Fibroblast of the aortic adventitia (primary cell): ENCODE measurements at places on chromosomes 16 and 17. TPM values are rescaled to one million over a fixed set of nuclear protein-coding genes. Genes with fewer than 3 reads are reported as not detected.
A peak's percentile ranks its signal among the peaks of the same experiment; 100 is the strongest.

Gene SCARF1
- total RNA-seq, result 0.90 and 1.3 TPM in 2 replicates

DNA sequence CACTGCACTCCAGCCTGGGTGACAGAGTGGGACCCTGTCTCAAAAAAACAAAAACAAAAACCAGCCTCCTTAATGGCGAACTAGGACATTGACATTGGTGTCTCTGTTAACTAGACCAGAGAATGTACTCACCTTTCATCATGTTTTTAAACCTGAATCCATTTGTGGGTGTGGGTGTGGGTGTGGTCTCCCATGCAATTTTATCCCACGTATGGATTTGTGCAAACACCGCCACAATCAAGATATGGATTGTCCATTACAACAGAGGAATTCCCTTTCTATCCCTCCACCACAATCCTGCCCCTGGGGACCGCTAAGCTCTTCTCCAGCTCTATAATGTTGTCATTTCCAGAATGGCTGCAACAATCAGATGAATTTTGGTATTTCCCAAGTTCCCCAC, 49.9 kb downstream of the DNAH17 start:
- DNase-seq, result no peak

DNA sequence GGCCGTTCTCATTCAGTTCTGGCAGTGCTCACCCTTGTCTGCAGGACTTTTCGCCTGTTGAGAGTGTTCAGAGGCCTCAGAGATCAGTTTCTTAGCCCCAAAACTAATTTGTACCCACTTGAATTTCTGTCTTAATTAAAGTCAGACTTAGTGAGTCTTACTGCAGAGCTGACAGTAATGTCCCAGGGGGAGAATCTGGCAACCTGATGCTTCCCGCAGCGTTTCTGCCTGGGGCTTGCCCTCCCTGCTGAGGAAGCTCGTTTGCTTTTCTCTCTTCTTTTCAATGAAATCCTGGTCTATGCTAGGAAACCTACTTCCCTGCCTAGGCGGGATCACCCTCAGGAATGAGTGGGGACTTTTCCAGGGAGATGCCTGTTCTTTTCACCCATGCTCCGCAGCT, 25.3 kb downstream of the DBNDD1 start:
- DNase-seq, result no peak

DNA sequence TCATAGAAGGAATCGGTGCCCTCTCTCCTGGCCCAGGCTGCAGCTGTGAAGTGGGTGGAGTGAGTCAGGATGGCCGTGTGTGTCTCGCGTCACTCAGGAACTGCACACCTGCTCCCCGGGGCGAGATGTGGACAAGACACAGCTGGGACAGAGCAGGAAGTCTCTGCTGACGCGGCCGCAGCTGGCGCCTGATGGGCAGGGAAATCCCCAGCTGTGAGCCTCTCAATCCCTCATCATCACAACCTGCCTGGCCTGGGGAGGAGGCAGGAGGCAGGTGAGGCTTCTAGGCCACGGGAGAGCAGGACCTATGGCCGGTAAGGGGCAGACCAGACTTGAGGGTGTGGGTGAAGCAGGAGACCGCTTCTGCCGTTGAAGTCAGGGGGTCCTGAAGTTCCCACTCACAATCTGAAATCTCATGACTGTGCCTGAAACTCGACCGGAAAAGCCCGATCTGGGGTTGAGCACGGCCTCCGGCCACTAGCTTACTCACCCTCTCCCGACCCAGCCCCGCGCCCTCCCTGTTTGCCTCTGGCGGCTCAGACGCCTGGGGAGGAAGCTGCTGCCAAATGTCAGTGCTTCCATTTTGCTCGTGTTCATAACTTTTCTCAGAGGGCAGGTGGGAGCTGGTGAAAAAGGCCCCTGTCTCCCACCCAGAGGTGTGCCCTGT, 1.1 kb upstream of the TRPV3 start:
- DNase-seq, result peak; percentile 15

- peak; percentile 24 for DNase-seq
These were observed 156.6 kb downstream of the PHKB start for GRCh38 chr16:47617732-47618131.

DNA sequence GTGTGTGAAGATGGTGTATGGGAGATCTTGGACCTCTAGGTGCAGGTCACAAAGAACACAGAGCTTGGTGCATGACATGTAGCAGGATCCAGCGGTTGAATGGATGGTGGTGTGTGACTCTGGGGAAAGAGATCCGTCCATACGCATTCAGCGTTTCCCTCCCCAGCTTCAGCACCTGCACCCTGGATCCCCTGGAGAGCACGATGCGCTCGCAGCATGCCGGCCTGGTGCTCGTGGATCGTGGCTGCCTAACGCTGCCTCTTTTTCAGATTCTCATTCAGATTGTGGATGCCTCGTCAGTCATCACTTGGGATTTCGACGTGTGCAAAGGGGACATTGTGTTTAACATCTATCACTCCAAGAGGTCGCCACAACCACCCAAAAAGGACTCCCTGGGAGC, 70.9 kb downstream of the SEC14L1 start:
- DNase-seq, result no peak

DNA sequence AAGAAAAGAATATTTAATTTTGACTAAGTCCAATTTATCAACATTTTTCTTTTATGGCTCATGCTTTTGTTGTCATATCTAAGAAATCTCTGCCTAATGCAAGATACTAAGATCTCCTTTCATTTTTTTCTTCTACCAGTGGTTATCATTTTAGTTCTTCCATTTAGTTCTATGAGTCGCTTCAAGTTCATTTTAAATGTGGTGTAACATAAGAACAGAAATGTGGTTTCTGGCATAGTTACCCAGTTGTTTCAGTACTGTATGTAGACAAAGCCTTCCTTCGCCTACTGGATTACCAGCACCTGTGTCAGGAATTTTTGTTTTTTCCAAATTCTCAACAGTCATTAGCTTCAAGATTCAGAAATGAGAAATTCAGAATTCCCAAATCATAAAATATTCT, 175.7 kb downstream of the PARN start:
- DNase-seq, result peak; percentile 75

GRCh38 chr16:4640572-4641305, 16.1 kb downstream of the MGRN1 start:
- no peak for DNase-seq
